AG08396 (cell line): ENCODE measurements at places on chromosomes 13 and 19.

DNA sequence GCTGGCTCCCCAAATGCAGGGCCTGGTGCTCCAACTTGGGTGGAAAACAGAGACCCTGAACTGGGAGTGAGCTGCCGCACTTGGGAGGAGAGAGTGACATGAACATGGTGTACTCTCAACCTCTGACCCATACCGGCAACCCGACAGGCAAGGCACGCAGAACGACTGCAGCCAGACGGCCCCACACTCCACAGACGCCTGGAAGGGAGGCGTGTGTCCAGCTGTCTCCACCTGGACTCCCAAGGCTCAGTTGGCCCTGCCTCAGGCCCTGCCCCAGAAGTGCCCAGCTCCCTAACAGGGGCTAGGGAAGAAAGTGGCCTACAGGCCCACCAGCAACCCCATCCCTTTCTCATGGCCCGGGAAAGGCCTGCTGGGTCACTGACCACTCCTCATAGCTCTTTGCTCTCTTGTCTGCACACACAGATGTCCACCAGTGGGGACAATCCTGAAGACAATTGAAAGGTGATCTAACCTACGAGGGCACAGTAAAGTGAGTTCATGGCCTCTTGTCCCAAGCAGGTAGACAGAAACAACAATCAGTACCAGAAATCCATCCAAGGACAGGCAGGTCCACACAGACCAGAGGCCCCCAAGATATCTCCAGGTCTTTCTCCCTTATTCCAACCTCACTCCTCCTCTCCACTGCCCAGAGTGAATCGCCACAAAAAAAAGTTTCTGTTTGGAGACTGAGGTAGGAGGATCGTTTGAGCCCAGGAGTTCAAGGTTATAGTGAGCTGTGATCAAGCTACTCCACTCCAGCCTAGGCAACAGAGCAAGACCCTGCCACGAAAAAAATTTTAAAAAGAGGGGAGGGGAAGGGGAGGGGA, 28.2 kb downstream of the ELL start:
- no peak for DNase-seq

- no peak for DNase-seq
Measured at GRCh38 chr13:70043685-70044084, 63.9 kb upstream of the ATXN8OS start.

DNA sequence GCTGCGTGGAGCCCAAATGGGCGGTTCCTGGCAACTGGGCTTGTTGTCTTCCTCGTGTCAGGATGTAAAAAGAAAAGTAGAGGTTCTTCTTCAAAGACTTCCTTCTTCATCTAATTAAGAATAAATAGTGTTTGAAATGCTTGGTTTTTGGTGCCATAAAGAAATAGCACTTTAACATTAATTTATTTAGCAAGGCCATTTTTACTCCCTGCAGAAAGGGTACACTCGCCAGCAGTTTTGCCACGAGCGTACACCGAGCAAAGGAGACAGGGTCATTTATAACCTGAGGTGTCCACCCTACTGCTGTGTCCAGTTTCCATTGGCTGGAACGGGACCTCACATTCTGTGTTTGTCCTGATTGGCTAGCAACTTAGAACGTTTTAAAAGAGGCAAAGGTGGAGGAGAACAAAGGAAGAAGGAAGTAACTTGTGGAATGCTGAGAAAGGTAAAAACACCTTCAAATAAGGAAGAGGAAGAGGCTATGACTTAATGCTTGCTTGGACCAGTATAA, 21.8 kb upstream of the OR10H1 start:
- DNase-seq, result no peak

DNA sequence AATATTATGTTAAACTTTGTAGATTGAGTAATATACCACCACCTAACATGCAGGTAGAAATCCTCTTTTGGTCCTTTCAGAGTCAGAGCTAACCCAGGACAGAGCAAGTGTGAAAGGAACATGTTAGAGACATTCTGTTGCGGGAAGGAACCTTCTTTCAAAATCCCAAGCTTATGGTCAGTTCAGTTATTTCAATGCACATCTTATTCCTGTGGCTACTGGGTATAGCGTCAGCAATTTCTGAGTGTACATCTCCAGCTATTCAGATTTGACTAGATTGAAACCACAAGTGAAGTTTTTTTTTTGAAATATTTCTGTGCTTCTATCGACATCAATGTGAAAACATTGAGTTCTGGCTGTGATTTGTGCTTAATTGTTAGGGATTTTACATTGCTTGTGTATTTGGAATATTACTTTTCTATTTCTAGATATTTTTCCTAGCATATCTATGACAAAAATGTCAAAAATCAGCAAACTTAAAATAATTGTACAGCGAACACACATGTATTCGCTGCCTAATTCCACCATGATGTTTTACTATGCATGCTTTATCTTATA, 165.3 kb downstream of the LMO7 start:
- DNase-seq, result no peak

GRCh38 chr13:63706751-63707150, 2291.1 kb upstream of the PCDH20 start:
- DNase-seq, result no peak

DNA sequence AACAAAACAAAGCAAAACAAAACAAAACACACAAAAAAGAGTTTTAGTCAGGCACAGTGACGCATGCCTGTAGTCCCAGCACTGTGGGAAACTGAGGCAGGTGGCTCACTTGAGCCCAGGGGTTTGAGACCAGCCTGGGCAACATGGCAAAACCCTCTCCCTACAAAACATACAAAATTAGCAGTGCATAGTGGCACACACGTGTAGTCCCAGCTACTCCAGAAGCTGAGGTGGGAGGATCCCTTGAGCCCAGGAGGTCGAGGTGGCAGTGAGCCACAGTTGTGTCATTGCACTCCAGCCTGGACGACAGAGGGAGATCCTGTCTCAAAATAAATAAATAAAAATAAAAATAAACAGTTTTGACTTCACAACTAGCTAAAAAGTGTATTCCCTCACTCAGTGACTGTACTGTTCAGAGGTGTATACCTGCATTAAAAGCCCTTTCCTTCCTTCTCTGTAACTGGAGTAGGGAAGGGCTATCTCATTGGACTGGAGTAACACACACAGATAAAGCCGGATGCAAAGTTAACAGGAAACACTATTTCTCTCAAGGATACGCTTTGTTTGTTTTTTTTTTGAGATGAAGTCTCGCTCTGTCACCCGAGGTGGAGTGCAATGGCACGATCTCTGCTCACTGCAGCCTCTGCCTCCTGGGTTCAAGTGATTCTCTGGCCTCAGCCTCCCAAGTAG, 3.7 kb upstream of the BAX start:
- no peak for DNase-seq

DNA sequence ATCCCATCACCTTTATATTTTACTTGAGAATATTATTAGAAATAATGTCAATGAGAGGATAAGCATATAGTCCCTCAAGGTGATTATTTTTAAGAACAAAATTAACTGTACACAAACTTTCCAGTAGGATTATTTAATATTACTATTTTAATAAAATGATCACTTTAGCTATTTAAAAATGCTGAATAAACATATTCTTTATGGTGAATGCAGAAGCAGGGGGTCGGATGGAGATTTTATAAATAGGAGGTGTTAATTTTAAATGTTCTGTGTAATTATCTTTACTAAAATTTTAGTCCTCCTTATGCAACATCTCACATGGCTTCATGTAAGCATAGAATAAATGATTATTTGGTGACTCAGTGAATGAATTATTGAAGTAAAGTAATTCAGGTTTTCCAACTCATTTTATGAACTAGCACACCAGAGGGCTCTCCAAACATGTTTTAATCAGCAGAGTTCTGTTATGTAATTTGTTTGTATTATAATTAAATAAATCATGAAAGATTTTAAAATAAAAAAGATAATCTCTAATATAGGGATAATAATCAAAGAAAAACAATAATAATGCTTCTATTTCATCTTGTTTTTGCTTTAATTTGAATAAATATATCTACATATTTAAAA, 1635.2 kb downstream of the EFNB2 start:
- DNase-seq, result no peak

DNA sequence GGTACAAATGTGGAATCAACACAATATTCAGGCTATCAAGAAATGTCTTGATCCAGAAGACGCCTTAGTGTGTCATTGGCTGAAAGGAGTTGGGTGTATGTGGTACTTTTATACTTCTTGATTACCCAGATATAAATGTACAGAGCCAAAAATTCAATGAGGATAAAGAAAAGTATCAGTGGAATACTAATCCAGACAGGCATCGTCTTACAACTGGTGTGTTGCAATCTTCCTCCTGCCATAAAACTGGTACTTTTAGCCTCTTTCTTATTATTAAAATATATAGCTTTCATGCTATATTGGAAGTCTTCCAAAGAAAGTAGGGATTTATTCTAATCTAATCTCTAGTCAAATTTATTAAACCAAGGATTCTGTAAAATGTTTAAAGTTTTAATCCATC, 388.6 kb upstream of the MIR17HG start:
- no peak for DNase-seq

DNA sequence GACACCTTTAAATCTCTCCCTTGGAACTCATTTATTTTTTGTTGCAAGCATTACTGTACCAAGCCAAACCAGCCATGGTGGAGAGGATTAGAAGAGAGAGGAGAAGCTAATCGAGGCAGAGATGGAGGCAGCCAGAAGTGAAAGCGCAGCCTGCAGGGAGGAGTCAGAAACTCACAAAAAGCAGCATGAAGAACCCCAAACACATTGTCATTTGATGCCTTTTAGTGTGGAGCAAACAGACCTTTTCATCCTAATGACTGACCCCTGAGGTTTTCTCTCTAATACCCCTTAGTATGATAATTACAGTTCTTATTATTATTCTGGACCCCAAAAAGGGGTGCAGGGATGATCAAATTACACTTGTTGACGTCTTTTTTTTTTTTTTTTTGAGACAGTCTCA, 62.5 kb downstream of the TNFRSF19 start:
- DNase-seq, result no peak

DNA sequence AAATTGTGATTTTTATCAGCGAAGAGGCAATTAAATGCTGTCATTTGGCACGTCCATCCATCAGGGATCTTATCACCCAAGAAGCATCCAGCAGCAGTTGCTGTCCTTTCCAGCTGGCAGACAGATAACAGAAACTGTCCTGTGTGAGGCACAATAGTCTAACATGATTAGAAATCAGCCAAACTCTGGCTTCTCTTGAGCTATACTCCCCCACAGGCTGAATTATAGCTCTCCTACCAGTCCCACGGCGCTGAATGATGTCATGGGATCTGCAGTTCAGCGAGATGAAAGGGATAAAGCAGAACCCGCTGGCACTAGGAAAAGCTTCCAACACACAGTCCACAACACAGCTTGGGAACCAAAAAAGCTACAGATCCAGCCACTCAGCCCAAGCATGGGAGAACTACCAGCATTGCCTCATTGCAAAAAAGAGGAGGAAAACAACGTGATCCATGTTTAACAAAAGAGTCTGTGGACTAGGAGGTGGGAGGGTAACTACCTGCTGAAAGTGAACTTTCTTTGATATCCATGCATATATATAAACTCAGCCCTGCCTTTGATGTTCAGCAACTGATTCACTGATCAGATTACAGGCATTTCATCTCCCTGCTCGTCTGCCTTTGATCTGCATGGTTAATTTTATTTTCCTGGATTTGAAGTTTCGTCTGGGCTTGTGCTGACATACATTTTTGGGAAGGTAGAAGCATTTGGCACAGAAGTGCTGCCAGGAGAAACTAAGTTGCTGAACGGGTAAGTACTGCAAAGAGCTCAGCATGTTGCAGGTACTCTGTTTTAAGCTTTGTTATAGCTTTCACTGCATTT, at the start of gene TNFRSF19:
Gene TNFRSF19 (plus strand): TSS at position 314 of the 822 bp plus-strand sequence. CDS start 19,772 bp downstream, outside the sequence.
- DNase-seq, result peak; percentile 54

DNA sequence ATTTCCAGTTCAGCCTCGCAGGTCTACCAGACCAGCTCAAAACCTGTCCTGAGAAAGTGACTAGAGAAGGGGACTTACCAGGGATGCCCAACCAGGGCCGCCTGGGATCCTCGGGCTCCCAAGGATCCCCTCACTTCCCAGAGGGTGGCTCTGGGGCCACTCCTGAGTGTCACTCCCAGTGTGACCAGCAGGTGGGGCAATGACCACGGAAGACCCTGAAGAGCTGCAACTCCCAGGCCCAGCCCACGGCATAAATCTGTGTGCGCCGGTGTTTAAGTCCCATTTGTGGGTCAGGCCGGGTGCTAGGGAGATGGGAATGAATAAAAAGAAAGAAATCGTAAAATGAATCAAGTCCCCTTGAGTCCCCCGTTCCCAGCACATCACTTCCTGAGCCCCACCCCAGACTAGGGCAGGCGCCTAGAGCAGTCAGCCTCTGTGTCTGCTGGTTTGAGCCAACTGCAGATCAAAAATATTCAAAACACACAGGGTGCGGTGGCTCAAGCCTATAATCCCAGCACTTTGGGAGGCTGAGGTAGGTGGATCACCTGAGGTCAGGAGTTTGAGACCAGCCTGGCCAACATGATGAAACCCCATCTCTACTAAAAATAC, 10.7 kb downstream of the PTGIR start:
- DNase-seq, result peak; percentile 85

DNA sequence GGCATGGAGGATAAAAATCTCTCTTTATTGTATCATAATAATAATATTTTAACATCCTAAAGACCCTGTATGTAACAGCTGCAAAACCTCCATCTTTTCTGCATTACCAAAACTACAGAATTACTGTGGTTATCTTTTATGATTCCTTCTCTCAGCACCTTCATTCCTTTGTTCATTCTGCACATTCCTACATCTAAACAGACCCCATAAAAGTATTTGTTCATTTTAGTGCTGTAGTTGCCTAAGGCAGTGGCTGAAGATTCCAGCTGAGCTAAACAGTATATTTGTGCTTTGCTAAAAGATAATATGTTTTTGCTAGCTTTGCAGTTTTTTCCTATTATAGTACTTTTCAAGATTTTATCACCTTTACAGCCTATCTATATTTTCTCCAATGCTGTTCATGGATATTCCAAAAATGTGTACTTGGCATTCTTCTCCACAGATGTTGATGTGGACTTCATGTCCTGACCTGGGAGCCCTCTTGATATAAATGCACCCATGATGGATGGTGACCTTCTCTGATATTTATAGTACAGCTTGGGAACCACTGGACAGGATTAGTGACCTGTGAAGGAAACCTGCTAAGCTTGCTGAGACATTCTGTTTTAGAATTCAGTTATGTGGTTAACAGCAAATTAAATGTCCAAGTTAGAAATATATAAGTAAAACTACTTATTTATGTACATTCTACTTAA, 2832.9 kb upstream of the PCDH20 start:
- DNase-seq, result no peak

- DNase-seq, result no peak
Measured at GRCh38 chr19:11978492-11979100, 13.8 kb downstream of the ZNF763 start.

DNA sequence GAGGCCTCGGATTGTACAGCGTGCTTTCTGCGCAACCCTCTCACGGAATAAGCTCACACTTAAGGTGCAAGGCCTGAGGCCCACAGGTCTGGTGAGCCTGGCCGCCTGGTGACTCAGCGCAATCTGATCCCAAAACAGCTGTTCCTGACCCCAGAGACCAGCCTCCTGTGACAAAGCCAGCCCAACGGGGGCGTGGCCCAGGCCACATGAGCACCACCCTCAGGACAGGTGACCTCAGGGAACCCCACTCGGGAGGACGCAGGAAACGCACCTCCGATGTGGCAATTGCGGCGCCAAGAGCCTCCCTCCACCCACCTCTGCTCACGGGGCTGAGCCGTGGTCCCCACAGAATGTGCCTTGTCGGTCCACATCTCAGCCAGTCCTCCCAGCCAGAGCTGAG, 26.4 kb downstream of the GRTP1 start:
- no peak for DNase-seq

GRCh38 chr13:39941911-39942551, 286.6 kb downstream of the COG6 start:
- no peak for DNase-seq
